ENCODE measurements at places on chromosomes 13 and 19.
A peak's percentile ranks its signal among the peaks of the same experiment; 100 is the strongest.

DNA sequence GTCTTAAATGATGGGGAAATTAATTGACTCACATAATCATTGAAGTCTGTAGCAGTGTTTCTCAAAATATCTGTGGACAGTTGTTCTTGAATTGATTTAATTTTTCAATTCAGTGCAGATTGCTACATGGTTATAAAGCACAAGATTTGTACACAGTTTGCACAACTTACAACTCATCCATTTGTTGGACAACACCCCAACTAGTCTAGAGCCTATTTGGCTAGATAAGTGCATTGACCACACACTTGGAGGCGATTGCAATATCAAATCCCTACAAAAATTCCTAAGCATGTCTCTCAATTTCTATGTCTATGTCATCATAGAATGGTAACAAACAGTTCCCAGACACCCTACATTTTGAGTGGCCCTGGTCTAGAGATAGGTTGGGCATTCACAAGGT lies 48.0 kb upstream of the IPO5 start:
- no peak for DNase-seq

GRCh38 chr13:73462241-73462640 lies 403.4 kb downstream of the KLF5 start:
- no peak for DNase-seq

GRCh38 chr13:106701771-106702341 lies 133.9 kb upstream of the ARGLU1 start:
- no peak for DNase-seq

GRCh38 chr19:16326401-16327168 lies 2.0 kb downstream of the KLF2 start:
- peak; percentile 25 for DNase-seq

GRCh38 chr19:5048727-5049553 lies 80.0 kb downstream of the KDM4B start:
- no peak for DNase-seq

GRCh38 chr13:50686551-50686950 lies 156.9 kb downstream of the DLEU7 start:
- DNase-seq, result peak; percentile 5

DNA sequence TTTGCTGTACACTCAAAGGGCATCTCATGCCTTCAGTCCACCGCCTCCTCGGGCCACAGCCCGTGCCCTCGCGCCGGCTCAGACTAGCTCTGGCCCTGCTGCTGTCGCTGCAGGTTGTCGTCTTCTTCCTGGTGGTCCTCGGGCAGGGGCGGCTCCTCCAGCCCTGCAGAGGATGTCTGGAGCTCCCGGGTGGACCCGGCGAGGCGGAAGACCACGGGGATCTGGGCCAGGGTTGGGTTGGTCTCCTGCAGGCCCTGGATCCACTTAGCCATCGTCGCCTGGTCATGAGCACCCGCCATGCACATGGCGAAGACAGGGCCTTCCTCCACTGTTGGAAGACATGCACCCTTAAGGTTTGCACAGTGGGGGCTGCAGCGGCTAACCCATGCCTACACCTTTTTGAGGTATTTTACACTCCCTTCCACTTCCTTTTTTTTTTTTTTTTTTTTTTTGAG lies 489 bp upstream of the ZNF653 start:
- no peak for DNase-seq

DNA sequence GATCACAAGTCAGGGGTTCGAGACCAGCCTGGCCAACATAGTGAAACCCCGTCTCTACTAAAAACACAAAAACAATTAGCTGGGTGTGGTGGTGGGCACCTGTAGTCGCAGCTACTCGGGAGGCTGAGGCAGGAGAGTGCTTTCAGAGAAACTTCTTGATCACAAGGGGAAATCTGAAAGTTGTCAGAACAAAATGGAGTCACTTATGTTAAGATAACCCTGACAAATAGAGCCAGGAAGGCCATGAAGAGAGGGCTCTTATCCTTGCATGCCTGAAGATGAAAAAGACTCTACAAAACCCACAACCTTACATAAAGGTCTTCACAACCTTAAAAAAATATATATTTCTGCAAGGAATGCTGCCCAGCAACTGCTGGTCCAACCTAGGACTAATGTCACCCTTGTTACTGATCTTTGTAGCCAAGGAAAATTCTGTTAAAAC lies 1.2 kb downstream of the CARD8 start:
- DNase-seq, result no peak

GRCh38 chr13:113064534-113065405 lies 40.8 kb upstream of the F7 start:
- DNase-seq, result no peak

DNA sequence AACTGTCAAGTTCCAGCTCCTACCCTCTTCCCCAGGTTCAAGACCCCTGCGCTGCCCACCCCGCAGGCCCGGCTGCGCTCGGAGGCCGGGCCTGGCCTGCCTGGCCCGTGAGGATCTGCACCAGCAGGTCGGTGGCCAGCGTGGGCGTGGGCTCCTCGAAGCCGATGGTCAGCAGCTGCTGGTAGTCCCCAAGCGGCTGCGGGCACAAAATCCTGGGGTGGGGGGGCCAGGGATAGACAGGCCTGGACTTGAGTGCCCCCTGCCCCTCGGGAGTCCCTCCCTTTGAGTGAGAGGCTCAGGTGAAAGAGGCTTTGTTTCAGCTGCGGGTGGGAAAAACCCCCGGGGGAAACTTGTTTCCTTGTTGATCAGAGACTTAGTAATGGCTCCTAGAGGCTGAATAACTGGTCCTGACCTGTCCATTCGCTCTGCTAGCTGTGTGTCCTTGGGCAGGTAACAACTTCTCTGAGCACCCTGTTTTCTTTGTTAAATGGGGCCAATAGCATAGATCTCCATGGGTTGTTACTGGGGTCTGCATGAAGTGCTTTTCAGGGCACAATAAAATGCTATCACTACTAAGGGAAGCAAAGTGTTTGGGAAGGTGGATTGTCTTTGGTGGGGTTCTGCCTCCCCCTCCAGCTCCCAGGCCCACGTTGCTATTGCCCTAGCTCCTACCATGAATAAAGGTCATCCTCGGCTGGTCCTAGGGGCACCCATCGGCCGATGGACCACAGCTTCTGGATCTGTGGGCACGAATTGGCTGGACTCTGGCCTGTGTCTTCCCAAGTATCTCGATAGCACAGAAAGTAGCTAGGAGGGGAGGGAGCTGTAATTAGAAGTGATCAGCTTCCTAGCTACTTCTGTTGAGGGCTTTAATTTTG lies 3.5 kb downstream of the C19orf67 start:
- DNase-seq, result peak; percentile 28

DNA sequence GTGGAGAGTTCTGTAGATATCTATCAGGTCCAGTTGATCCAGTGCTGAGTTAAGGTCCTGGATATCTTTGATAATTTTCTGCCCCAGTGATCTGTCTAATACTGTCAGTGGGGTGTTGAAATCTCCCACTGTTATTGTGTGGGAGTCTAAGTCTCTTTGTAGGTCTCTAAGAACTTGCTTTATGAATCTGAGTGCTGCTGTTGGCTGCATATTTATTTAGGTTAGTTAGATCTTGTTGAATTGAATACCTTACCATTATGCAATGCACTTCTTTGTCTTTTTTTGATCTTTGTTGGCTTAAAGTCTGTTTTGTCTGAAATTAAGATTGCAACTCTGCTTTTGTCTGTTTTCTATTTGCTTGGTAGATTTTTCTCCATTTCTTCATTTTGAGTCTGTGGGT lies 15.4 kb downstream of the AP1M1 start:
- no peak for DNase-seq

DNA sequence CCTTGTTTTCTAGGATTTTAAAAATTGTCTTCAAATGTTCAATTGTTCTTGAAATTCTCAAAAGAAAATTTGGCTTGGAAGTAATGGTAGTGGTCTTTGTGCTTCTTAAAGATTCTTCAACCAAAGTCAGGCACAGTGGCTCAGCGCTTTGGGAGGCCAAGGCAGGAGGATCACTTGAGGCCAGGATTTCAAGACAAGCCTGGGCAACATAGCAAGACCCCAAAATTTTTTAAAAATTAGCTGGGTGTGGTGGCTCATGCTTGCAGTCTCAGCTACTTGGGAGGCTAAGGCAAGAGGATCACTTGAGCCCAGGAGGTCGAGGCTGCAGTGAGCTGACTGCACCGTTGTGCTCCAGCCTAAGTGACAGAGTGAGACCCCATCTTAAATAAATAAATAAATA lies 153.5 kb upstream of the ZNF507 start:
- no peak for DNase-seq

GRCh38 chr13:24304620-24305019 lies 4.8 kb upstream of the C1QTNF9 start:
- DNase-seq, result no peak

- DNase-seq, result no peak
These were observed 31.2 kb downstream of the GADD45B start for GRCh38 chr19:2507109-2507508.

- no peak for DNase-seq
These were observed 38.6 kb downstream of the TNFRSF19 start for GRCh38 chr13:23608701-23609413.

DNA sequence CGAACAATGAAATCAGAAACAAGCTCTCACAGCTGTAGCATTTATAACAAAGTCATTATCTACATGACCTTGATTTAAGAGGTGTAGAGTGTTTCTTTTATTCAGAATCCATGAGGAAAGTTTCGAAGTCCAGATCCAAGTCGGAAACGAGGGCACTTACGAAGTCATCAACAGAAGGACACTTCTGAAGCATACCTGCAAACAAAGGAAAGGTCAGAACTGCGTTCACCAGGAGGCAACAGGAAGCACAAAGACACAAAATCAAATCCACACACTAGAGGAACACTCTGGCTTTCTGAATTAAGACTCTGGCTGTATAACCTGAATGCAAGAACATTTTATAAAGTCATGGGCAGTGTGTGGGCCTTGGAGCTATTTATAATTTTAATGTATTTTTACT lies 158.9 kb downstream of the MIPEP start:
- no peak for DNase-seq

DNA sequence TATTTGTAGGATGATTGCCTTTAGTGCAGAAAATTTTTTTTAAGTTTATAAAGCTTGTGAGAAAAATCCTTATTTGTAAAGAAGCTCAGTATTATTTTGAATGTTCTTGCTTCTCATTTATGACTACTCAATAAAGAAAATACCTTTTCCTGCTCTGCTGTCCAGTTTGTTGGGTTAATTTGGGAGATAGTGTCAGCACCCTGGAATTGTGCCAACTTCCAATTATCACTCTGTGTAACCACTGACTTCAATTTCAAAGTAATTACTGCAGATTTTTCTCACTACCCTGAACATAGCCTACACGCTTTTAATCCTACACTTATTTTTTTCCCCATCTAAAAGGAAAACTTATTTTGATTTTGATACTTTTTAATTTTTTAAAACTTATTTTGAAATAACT lies 93.1 kb downstream of the GGACT start:
- no peak for DNase-seq

DNA sequence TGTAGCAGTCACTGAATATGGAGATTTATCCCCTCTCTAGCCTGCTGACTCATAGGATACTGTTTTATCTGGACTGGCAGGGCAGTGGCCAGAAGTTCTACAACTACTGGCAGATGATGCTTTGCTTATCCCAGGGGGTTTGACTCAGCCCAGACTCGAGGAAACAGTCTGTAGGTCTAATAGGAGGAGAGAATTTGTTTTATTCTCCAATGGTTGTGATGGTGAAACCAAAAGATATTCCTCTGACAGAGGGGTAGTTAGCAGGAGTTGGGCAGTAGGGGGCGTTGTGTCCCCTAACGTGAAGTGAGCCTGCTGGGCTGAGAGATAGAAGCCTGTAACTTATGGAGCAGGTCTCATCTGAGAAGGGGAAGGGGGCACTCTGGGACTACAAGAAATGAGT lies 74.9 kb downstream of the WTIP start:
- peak; percentile 52 for DNase-seq

- DNase-seq, result peak; percentile 87
These were observed 41.4 kb downstream of the LYL1 start for GRCh38 chr19:13060964-13061927.

DNA sequence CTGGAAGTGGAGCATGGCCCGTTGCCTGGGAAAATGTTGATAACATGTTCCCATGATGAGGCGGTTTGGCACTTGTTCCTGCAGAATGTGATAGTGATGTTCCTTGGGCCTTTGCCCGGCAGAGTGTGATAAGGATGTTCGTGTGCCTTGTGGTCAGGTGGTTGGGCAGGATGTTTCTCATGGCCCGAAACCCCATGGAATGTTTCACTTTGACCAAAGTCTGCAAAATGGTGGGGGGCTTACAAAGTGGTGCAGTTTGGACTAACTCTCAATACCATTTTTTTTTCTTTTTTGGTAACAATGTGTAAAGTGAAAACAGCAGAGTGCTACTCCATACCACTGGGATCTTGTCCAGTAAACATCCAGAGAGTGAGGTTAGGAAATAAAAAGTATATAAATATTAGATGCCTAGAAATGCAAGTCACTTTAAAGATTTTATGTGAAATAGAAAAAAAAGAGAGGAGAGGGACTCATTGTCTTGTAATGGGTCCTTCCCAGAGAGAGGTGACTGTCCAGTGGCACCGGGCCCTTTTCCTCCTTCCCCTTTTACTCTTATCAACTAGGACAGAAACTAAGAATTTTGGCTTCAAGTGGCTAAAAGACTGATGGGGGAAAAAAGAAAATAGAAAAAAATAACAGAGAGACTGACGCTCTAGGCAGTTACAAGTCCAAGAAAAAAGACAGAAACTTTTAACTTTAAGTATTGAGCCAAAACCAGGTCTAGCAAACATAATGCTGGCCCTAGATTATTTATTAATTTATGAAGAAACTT lies 5.7 kb downstream of the FPR3 start:
- DNase-seq, result no peak

DNA sequence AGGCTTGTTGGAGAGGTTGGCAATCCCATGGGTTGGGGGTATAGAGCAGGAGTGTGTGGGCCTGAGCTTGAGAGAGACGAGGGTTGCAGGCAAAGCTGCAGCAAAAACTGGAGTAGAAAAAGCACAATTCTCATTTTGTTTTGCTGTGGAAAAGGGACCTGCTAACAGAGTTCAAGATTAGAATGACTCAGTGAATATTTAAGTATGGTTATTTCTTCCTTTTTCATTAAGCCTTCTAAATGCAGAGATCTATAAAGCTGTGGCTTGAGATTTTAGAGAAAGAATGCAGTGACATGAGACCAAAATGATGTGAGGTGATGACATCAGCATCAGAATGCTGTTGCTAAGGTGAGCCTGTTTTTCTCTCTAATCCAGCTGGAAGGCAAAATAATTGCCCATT lies 10.8 kb upstream of the MBNL2 start:
- DNase-seq, result no peak

- peak; percentile 60 for DNase-seq
These were observed at the start of gene CGB7 for GRCh38 chr19:49057636-49058234. CGB7 (minus strand) TSS chr19:49057749; CDS start chr19:49055375, 2,374 bp downstream.

DNA sequence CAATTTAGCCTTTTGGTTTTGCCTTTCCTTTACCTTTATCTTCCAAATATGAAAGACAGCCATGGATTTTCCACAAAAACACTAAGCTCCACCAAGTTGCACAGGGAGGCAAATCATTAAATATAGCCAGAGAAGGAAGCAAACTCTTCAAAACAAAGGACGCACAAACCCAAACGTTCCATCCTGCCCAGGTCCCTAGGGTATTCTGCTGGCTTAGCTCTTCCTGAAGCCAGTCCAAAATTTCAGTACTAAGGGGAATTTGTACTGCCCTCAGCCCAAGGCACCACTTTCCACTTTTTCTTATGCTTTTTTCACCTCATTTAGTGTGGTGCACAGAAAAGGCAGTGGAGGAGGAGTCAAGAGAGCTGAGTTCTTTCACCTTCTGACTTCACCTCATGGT lies 169.9 kb downstream of the FLT1 start:
- no peak for DNase-seq

Measured in activated CD4-positive, alpha-beta T cell treated with anti-CD3 and anti-CD28 coated beads for 48 hours (primary cell).